ENCODE measurements at places on chromosomes 4 and X.

DNA sequence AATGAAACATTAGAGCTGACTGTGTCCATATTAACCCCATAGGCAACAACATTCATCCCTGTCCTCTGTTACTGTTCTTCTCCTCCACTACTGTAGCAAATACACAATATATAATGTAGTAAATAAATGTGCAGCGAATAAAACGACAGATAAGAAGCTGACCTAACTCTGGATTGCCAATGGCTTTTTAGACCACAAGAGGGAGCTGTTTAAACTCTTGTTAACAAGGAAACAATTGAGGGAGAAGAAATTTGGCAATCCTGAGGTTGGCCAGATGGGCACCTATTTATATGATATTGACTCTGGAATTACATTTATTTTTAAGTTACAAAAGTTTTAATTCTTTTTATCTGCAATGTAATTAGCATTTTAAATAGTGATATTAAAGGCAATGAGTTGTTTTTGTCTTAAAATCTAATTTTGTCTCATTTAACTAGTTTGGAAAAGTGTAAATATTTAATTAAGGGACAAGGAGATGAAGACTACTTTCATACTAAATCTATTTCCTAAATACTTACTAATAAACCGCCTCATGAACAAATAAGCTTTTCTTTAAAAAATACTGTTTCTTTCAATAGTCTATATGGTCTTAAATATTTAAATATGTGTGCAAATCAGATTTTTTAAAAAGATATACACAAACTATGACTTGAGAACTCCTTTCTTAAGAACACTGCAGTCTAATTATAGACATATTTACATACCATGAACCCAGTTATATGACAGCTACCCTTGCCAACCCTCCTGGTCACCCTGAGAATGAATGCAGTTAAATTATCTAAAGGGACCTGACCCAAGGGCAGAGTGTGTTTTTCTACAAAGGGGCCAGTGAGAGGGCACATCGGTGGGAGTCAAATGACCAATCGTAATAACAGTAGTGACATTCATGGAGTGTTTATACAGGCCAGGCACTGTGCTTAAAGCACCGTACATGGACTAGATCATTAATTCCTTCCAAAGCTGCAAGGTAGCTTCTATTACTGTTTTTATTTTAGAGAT is 52.9 kb upstream of the HPF1 start:
- peak; percentile 74 for DNase-seq

DNA sequence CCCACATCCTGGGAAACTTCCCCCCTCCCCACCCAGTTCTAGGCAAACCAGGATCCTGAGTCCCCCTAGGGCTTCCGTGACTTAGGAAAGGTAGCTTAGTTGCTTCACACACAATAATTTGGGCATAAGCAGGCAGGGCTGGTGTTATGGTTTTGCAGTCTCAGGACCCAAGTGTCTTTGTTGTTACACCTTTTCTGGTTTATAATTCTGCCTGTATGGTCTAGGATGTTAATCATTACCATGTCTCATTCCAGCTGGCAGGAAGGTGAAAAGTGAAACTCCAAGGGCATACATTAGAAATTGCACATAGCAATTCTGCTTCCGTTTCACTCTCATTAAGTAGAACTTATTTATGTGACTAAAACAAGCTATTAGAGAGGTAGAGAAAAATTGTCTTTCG is 16.8 kb downstream of the UGT8 start:
- DNase-seq: no peak

DNA sequence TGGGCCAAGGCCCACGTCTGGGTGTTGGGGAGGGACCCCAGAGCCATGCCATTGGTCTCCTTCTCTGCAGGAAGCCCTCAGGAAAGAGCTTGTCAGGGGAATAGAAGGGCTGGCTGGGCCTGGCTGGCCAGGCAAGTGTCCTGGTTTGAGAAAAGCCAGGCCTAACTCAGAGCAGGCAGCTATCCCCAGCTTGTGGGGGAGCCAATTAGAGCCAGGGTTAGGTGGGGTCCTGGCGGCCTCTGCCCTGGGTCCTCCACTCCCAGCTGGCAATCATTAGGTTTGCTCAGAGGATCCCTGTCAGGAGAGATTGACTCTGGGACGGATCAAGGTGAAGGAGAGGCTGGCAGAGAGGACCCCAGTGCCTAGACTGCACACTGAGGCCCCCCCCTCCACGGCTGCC is 64.8 kb downstream of the PJA1 start:
- DNase-seq: no peak

DNA sequence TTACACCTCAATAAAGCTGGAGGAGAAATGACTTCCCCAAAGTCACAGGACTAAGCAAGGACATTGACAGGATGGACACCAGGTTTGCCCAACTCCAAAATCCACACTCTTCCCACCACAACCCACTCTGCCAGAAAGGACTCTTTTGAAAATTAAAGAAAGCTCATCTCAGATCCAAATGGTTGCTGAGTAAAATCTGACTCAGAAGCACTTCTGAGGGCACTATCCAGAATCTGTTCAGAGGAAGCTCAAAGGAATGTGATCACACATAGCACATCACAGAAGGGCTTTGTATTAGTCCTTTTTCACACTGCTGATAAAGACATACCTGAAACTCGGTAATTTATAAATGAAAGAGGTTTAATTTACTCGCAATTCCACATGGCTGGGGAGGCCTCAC is 155.5 kb downstream of the RAB28 start:
- DNase-seq: no peak

All from NCI-H1092 (cell line).